OCI-M1 (cell line): ENCODE measurements at places on chromosomes 16 and 17.

DNA sequence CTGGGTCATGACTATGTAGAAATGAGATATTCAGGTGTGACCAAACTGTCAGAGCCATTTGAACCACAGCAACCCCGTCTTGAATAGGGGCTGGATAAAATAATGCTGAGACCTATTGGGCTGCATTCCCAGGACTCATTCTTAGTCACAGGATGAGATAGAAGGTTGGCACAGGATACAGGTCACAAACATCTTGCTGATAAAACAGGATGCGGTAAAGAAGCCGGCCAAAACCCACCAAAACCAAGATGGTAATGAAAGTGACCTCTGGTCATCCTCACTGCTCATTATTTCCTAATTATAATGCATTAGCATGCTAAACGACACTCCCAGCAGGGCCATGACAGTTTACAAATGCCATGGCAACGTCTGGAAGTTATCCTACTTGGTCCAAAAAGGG lies 545.5 kb downstream of the TMEM114 start:
- DNase-seq: no peak

DNA sequence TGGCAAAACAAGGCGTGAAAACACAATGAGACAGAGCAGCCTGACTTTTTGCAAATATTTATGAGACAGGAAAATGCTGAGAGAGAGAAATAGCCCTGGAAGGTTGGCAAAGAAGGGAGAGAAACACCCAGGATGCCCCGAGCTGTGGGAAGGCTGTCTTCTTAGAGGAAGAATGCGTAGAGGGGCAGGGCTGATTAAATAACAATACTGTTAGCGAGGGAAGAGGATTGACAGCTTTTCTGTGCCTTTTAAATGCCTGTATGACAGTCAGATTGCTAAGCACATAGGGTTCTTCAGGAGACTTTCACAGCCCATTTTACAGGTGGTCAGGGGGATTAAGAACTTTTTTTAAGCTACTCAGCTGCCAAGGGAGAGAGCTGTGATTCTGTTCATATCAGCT lies 219.2 kb downstream of the SHISA9 start:
- no peak for DNase-seq

DNA sequence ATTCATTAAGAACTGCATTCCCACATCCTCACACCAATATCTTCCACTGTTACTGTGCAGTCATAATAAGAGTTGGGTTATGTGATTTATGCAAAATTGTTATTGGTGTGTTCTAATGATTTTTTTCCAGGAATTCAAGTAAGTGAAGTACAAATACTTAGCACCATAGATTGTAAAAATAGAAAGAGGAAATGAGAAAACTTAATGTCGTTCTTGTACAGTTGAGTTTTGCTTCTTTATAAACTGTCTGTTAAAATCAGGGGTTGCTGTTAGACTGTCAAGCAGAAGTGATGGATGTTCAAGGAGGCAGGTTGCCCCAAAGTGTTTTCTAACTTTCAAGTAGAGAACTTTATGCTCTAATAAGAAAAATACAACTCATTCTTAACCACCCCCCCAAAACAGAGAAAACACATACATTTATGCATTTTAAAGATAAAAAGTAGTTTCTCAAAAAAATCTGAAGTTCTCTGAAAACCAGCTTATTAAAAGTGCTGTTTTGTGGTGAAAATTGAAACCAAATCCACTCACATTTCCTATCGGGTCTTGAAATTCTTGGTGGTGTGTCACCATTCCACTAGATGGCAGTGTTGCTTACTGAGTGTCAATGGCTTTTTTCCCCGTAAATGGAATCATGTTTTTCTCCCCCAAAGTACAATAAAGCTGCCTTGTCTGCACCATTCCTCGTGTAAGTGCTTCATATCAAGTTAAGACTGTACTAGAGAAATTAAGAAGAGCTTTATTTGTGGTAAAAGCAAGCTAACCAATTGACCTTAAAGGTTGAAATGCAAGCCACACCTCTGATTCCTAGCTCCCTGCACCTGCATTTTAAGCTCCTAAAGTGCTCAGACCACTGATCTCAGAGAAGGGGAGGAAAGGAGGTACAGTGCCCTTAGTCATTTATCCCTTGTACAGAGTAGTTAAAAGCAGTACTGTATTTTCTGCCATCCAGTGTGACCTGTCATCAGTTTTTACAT lies 4.7 kb upstream of the IGSF6 start:
- DNase-seq: peak; percentile 80

DNA sequence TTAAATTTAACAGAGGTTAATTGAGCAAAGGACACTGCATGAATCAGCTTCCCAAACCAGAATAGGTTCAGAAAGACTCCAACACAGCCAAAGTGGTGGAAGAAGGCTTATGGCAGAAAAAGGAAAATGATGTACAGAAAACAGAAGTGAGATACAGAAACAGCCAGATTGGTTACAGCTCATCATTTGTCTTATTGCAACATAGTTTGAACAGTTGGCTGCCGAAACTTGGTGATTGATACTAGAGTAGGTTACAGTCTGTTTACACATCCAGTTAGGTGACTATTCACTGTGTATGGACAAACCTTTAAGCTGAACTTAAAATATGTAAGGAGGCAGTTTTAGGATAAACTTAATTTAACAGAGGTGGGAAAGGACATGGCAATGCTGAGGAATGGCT lies 18.3 kb downstream of the TMEM100 start:
- DNase-seq: no peak

DNA sequence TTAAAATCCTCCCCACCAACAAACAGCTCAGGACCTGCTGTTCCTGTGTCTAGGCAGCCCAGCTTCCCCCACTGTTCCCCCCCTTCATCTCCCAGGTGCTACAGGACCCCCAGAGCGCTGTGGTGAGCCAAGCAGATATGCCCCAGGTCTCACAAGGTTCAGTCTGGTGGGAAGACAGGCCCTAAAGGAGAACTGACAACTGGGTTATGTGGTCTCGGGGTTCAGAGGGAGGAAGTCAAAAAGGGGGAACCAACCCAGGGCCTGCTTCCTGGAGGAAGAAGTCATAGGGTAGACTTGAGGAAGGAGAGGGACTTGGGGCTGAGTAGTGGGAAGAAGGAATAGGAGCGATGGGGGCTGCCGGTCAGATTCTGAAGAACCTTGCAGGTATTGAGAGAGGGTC lies 2.6 kb downstream of the RIPOR1 start:
- no peak for DNase-seq

DNA sequence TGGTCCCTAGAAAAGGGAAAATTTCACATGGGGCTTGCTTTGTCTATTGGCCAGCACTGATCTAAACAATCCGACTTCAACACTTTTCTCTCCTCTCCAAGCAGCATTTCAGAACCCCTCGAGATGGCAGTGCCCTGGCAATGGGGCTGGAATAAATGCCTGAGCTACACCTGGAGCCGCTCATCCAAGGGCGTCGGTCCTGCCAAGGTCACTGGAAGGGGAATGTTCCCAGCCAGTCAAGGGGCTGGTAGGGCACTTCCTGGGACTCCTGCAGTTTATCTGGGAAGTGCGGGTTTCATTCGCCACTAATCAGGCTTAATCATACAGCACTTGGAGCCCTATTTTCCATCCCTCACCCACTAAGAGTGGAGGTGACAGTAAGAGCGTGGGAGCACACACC lies 17.1 kb downstream of the MEAK7 start:
- DNase-seq: no peak

GRCh38 chr16:66569131-66569530 lies 2.9 kb downstream of the CMTM1 start:
- no peak for DNase-seq

DNA sequence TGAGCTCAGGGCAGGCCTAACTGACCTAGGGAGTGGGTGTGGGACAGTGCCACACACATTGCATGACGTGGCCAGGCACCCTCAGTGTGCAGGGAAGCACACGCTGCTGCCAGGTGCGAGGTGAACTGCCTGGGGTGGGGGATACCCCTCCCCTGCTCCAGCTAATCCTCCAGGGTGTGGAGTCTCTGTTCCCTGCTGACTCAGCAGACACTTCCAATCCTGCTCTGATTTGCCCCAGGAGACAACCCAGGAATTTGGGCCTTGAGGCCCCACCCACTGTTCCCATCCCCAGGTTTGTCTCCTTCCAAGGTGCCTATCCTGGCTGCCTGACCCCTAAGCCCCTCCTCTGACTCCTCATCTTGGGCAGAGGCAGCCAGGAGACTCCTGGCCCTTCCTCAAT lies 10.7 kb downstream of the DLX3 start:
- no peak for DNase-seq

DNA sequence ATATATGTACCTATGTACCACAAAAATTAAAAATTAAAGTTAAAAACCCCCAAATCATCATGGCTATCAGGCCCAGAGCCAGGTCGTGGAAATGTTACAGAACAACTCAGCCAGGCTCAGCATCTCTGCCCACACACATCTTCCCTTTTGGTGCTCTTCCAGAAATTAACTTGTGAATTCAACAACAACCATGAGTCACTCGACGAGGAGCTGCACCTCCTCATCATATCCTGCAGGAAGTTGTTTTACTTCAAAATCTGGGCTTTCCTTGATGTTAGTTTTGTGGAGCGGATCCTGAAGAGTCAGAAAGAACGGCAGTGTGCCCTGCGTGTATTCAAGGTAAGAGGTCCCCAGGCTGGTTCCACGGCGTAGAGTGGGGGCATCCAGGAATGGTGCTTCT lies 10.6 kb downstream of the FBXO39 start:
- DNase-seq: no peak

- no peak for DNase-seq
These were observed 32.2 kb downstream of the TRIM37 start for GRCh38 chr17:59074494-59074893.

GRCh38 chr17:17681187-17681743 lies at the start of gene RAI1:
TSS of gene RAI1 (plus strand) at chr17:17681458. CDS start at chr17:17792949, 111,491 bp downstream.
- DNase-seq: peak; percentile 74

DNA sequence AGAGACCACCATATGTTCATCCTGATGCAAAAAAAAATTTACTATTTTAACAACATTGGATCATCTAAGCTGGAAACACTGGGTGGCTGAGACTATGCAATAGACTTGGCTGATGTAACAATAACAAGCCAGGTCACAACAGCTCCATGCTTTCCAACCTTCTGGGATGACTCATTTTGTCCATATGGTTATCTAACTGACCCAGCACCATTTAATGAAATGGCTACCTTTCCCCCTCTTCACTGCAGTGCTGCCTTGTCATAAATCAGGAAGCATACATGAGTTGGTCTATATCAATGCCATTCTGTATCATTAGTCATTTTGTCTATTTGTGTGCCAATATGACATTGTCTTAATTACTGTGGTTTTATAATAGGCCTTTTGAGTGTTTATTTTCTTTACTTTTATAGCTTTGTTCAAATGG lies 217.6 kb upstream of the KCNJ16 start:
- DNase-seq: peak; percentile 85

GRCh38 chr17:36107660-36108059 lies 4.0 kb downstream of the CCL4 start:
- no peak for DNase-seq

DNA sequence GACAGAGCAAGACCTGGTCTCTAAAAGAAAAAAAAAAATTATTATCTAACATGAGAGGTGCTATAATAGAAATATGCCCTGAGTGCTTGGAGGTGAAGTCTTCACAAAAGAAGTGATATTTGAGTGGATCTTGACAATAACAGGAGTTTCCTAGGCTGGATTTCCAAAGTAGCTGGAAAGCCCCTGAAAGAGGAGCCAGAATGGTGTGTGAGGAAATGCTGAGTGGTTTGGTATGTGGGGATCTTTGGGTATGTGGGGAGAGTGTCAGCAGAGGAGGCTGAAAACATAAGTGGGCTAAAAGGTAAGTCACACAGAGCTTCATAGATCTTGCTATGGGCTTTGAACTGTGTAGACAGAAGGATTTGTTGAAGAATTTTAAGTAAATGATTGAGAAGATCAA lies 100.1 kb downstream of the YPEL2 start:
- no peak for DNase-seq

DNA sequence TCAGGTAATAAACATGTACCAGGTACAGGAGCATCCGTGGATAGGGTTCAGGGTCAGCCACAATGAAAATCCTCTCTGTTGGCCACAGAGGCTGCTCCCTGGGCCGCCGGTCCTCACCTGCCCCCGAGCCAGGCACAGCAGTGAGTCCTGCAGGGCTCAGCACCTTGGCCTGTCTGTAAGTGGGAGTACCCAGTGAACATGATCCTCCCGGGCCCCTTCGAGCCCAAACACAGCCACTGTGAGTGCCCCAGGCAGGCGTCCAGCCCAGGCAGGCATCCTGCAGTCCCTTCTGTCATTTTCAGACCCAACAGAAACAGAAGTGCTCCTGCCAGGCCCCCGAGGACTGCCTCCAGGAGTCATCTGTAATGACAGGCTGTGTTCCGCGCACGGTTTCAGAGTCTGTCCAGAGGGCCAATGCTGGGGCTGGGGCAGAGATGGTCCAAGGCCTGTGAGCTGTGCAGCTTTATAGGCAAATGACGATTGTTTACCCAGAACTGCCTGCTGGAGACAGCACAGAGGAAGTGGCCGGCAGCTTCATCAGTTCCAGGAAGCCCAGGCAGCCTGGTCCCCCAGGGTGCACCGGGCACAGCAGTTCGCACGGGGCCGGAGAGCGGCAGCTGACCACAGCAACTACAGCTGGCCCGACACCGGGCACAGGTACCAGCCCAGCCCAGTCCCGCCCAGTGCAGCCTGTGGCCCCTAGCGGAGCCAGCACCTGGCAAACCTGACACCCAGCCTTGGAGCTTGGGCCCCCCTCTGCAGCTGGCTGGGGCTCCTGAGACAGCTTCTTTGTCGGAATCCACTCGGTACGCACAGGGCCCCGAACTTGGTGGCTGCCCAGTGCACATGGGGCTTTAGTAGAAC lies 13.2 kb downstream of the SLC7A5 start:
- DNase-seq: peak; percentile 91

GRCh38 chr17:8954339-8954738 lies 11.2 kb downstream of the PIK3R5 start:
- peak; percentile 25 for DNase-seq

DNA sequence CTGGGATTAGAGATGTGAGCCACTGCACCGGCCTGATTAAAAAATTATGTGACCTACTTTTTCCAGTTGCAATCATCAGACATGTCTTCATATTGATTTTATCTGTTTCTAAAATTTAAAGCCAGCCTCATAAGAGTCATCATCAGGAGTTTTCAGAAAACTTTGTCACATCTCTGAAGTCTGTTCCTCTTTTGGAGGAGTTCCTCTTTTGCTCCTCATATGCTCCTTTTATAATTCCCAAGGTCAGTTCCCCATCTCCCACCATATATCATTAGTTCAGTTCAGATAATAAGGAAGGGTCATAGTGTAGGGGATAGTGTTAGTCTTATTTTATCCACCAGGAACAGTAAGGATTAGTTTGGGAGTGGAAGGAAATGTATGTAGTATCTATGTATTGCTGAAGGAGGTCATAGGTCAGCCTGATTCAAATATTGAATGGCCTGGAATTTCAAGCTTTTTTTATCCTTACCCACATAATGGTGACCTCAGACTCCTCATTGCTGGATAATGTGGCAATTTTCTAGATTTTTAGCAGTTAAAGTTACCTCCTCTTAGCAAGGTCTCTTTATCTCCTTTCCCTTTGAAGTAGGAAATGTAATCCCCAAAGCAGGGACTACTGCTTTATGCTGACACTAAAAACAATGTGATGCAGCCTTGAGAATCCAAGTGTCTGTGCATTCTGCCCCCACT lies 13.8 kb upstream of the DUSP14 start:
- DNase-seq: peak; percentile 79

- no peak for DNase-seq
These were observed 72.1 kb downstream of the SOCS1 start for GRCh38 chr16:11183951-11184350.
